Stimulated activated CD4-positive, alpha-beta T cell treated with anti-CD3 and anti-CD28 coated beads, Interleukin-12 subunit alpha, Interleukin-12 subunit beta, amount 100 ng/mL, for 48 hours (primary cell): ENCODE measurements at places on chromosomes 2 and 18.

DNA sequence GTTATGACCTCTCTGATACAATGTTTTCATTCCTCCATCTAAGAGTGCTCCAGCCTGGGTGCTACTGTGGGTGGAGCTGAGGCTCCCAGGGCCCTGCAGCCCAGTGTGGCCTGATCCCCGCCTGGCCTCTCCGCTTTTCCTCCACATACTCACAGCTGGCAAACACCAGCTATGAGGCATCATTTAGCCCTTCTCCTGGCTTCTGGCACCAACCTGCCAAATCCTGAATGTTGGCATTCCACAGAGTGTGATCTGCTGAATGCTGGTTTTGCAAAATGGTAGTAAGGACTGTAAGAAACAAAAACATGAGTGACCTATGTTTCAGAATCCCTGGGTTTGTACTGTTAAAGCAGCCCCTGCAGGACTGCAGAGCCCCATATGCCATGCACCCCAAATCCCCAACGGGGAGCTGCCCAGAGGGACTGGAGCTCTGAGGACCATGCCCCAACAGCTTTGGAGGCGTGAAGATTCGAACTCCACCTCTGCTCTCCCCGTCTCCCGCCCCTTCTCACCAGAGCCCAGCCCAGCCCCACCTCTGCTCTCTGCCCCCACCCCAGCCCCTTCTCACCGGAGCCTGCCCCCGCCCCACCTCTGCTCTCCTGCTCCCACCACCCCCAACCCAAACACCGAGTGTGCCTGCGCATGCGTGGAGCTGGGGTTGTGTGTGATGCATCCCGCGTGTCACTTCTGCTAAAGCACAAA is 4.2 kb downstream of the SLC66A2 start:
- no peak for DNase-seq

DNA sequence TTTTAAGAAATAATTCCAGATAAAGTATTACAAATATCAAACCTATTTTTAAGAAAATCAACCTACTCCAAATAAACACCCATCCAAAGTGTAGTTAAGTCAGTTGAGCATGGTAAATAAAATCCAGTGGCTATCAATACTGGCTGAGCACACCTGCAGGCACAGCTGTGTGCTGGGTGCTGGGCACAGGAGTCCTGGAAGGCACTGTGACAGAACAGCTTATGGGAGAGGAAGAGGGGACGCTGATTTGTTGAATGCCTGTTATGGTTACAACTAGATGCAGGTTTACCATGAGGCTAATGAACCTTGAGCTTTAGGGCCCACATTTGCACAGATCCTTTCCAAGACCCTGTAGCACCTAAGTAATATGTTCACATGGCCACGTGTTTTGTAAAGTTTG is 202.7 kb downstream of the MTX2 start:
- DNase-seq, result no peak

GRCh38 chr2:8918412-8918811 is 81.0 kb upstream of the KIDINS220 start:
- DNase-seq, result no peak

GRCh38 chr2:173404841-173405750 is 50.4 kb downstream of the CDCA7 start:
- no peak for DNase-seq

GRCh38 chr2:9222893-9223287 is 16.3 kb downstream of the ASAP2 start:
- DNase-seq, result no peak

DNA sequence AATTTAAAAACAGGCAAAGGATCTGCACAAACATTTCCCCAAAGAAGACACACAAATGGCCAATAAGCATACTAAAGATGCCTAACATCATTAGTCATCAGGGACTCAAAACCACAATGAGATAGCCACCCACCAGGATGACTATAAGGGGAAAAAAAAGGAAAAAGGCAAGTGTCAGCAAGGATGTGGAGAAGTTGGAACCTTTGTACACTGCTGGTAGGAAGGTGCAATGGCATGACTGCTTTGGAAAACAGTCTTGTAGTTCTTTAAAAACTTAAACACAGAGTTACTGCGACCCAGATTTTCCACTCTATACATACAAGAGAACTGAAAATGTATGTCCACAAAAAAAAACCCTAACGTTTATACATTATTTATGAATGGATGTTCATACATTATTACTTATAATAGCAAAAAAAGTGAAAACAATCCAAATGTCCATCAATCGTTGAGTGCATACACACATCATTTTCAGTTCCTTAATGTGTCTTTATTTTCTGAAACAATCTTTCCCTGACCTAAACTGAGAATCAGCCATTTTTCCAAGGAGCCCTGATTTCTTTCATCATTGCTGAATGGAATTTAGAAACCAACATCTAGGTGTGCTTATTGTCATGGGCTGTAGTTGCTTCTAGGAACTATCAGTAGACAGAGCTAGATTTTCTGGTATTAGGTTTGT is 64.7 kb upstream of the TLK1 start:
- DNase-seq, result no peak

DNA sequence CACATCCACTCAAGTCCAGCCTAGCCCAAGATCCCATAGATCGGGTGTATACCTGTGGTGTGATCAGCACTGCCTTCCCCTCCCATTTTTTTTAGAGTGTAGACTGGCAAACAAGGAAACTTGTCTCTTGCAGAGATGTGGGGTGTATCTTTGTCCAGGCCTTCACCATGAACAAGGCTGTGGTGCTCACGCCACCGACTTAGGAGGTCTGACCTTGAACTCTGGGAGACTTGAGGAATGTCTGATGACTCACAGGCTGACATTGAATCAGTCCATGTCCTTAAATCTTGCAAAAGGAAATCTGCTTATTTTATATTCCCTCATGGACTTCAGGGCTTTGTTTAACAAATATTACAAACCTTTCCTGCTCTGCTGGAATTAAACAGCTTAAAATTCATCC is 4.5 kb upstream of the CTIF start:
- no peak for DNase-seq

GRCh38 chr2:173427887-173428668 is 73.4 kb downstream of the CDCA7 start:
- no peak for DNase-seq

- no peak for DNase-seq
These were observed 17.6 kb upstream of the EPHA4 start for GRCh38 chr2:221589696-221590095.
